C1 segment of cervical spinal cord (tissue), 14 donors: ENCODE measurements at places on chromosomes 2 and 18.

DNA sequence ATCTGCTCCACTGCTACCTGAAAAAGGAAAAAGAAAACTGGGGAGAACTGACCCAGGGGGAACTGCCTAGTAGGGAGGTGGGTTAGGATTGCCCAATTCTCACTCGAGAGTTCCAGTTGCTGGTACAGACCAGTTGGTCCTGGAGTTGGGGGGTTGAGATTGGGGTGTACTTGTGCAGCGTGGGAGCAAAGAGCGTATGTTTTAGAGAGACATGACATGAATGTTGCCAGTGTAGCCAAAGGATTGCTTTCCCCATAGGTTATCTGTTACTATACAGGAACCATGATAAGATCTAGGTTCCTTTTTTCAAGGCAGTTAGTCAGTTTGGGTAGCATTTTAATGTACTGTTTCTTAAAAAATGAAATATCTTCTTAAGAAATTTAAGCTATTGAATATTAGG, 68.6 kb downstream of the APLF start:
- no peak for DNase-seq

DNA sequence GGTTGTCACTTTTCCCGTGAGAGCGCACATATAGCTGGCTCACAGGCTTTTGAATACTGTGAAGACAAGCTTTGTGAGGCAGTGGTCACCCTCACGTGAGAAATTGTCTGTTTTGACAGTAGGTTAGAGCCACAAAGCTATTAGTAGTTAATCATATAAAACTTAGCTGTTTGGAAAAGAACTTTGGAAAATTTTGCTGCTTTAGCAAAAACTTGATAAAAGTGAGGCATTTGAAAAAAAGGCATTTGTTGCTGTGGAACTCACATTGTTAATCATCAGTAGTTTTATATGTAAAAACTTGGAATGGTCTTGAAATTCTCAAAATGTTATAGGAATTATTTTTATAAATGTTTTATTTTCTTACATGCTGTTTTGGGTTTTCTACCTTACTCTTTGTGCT, 22.3 kb downstream of the C2orf74 start:
- no peak for DNase-seq

GRCh38 chr2:178954049-178954448, 95.9 kb downstream of the CCDC141 start:
- no peak for DNase-seq

- no peak for DNase-seq
Observed at GRCh38 chr18:42289526-42289925, 334.5 kb downstream of the PIK3C3 start.

DNA sequence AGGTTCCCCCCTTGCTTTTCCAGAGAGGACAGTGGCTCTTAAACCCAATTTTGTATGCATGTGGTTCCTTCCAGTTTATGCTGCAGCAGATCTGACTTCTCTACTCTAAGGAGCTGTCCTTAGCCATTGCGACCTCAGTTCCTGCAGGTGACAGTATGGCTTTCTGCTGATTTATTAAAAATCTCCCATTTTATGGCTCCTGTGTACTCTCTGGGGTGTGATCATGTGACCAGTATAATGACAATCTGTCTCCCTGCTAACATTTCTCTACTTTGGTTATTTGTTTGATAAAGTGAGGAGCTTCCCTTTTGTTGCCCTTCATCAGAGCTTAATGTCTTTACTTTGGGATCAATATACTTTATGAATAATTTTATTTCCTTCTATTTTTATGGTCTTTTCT, 148.7 kb upstream of the VRK2 start:
- no peak for DNase-seq

DNA sequence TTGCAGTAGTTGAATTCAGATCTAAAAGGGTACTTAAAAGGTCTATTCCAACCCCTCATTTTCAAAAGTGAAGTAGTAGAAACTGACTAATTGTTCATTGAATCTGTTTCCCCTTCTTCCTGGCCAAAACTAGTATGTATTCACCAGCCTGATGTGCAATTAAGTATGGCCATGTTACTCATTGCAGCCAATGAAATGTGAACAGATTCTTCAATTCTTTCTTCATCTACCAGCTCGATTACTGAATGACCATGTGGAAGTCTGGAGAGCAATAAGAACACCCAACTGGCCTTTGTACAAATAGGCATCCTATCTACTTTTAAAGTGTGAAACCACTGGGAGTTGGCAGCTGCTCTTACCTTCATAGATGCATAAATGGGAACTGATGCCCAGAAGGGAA, 449.0 kb upstream of the ID2 start:
- no peak for DNase-seq

DNA sequence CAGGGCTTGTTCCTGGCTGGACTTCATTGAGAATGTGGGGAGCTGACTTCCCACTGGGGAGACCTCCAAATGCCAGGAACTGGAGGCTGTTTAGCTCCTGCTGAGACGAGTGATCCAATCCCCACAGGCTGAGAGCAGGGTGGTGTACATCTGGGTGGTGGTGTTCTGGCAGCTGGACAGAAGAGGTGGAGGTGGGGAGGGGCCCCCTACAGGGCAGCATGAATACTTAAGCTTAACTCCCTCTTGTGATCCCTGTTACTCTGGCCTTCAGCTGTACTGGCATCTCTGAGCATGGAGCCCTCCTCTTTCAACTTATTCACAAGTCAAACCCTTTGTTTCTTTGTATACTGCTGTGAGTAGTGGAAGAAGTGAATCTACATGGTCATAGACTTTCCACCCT, 167.8 kb upstream of the LYPD1 start:
- no peak for DNase-seq

DNA sequence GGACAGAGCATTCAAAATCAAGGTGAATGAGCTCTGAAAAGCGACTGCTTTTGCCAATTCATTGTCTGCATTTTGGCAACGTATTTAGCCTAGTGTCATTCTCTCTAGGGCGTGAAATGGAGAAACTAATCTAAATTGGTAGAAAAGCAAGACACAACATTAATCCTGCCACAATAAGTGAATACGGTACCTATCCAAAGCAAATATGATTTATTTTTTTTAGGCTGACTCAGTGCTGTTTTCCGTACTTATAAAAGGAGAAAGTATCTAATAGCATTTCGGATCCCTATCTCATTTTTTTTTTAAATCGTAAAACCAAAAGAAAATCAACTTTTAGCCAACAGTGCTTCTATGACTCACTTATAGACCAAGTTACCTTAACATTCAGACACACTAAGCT, 672.5 kb downstream of the LRP1B start:
- DNase-seq = no peak

DNA sequence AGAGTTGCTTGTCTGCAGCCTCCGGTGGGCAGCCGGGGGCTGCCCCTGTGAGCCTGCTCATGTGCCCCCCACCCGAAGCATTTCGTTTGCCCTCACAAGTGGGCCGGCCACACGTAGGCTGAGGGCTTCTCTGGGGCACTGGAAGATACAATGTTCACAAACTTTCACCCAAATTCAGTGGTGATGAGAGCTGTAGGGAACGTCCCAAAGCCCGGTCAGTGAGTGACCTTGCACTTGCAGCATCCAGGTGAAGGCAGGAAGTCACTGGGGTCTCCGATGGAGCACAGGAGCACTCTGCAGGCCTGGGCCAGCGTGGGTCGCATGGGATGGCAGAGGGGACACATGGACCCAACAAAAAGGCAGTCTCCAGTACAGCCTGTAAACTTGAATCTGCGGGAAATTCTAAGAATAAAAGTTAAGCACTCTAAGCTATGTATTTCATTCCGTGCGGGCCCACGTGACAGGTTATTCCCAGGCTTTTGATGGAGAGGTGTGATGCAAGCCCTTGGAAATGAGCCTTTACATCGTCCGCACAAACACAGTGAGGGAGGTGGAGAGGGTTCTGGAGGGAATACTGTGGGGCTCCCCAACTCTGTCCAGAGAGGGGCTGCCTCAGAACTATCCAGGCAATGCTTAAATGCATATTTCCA, 42.5 kb downstream of the CNGA3 start:
- DNase-seq = no peak

DNA sequence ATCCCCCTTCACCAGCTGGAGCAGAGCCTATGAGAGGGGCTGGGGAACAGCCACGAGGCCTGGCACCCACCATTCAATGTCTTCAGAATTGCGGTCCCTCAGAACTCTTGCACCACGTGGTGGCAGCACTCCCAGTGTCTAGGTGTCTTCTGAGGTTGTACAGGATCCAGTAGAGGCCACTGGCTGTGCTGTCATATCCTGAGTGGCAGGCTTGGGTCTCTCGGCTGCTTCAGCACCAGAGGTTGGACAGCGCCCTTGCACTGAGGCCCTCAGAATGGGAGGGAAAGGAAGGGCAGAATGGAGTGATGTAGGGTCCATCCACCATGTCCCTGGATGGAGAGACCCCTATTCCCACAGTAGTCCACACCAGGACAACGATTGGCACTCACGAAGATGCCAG, 112.0 kb upstream of the TEKT4 start:
- DNase-seq = no peak

GRCh38 chr2:16485251-16485650, 180.4 kb downstream of the CYRIA start:
- no peak for DNase-seq

DNA sequence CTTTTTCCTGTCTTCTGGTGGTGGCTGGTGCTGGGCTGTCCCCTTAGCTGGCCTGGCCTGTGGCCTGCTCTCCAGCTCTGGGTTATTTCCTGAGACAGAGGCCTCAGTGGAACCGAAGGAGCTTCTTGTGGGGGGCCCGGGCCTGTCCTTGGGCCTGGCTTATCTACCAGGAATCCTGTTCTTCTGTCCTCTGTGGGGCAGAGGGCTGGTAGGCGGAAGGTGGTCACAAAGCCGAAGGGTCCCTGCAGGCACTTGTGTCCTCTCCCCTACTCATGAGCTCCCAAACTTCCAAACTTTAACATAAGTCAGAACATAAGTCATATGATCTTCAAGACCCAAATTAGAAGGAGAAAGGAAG, 74.6 kb upstream of the MCFD2 start:
- DNase-seq = no peak

GRCh38 chr2:64666810-64667438, 13.2 kb upstream of the SERTAD2 start:
- no peak for DNase-seq

DNA sequence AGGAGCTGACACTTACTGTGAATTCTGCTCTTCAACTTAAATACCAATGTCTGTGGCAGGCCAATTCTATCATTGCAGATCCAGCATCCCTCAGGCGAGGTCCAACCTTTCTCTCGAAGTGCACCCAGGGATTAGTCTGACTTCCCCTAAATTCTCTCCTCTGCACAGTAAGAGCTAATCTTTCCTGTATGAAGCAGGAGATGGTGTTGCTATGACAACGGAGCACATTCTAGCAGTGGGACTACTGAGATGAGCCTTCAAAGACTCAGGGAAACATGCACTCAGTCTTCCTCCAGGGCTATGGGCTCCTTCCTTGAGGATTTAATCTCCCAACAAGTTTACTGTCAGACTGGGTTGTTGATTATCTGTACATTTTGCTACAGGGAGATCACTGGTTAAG, 176.3 kb downstream of the NOL4 start:
- no peak for DNase-seq

DNA sequence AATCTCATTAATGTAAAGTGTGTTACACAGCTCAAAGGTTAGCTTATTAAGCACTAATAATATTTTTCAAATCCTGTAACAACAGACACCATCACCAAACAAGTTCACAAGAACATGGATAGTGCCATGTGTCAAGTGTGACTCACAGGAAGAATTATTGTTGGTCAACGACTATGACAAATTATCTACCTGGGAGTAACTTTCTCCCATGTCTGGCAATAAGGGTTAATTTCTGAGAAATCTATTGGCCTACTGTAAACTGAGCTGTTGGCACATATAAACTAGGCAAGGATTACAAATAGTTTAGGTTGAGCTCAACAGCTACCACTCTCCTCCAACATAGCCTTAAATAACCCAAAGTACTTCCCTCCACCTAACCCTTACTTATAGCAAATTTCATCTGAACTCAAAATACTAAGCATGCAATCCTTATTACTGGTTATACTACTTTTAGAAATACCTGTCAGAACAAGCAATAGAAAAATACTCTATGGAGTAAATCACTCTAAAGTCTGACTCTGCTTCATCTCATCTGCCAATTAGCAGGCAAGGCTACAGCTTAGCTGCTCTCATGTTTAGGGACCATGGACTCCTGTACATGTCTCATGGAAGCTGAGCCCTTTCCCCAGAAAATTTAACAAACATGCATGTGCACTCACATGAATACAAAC, 223.0 kb downstream of the NBAS start:
- DNase-seq = no peak

DNA sequence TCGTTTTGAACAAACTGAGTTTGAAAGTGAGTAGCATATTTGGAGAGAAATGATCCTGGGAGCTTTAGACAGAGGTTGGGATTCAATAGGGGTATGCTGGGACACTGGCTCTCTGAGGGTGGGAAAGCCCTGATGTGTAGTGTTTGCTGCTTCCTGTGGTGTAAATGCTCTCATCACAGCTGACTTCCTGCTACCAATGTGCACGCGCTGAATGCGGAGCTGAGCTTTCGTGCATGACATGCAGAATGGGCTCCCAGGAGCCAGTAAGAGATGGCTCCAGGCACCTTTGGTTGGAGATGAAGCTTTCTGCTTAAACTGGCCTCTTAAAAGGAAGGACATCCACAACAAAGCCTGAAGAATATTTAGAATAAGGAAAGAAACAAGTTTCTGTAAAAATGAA, 224.1 kb upstream of the CCDC150 start:
- no peak for DNase-seq

DNA sequence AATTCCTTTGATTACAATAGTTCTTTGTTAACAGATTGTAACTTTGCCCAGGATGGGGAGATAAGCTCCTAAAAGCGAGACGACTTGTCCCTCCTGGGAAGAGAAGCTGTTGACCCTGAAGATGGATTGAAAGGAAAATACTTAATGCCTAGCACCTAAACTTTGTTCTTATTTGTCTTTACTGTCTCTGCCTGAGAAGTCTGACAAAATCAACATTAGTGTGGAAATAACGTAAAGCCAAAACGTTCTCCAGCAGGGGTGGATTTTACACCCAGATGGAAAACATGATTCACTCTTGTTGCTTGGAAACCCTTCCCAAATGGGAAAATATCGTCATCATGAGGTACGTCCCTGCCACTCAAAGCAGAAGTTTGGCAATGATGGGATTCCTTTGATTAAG, 450.1 kb downstream of the SLC4A3 start:
- DNase-seq = no peak

DNA sequence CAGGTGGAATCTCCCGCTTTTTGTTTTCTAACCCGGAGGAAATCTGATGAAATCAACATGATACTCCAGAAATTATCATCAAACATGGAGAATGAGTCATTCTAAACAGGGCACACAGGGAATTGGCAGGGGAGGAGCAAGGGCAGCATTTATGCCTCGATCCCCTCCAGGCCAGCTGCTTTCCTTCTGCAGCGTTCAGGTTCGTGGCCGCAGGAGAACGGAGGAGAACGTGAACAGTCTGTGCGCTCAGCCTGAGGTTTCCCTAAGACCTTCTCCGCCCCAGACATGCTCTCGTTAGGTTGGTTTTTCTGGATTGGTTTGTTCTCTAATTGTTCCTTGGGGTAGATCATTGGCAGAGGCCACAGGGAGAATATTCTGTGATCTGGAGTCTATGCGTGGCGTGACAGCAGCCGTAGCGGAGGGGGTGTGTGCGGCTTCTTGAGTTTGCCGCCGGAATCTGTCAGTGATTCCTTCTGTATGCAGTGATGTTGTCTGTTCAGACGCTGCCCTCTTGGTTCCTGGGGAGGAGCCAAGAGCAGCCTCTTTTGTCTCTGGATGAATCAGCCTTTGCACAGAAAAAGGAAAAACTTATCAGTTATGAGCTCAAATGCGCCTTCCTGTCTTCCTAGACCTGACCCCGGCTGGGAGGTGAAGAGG, 75.9 kb downstream of the SH3BP4 start:
- no peak for DNase-seq

- DNase-seq = peak; percentile 13
Observed at GRCh38 chr2:63842149-63843061, 709 bp downstream of the UGP2 start.
